Choroid plexus epithelial cell (primary cell): ENCODE measurements at places on chromosomes 11 and 22.

GRCh38 chr22:47092896-47093311, 330.5 kb downstream of the TBC1D22A start:
- peak; percentile 85 for DNase-seq

DNA sequence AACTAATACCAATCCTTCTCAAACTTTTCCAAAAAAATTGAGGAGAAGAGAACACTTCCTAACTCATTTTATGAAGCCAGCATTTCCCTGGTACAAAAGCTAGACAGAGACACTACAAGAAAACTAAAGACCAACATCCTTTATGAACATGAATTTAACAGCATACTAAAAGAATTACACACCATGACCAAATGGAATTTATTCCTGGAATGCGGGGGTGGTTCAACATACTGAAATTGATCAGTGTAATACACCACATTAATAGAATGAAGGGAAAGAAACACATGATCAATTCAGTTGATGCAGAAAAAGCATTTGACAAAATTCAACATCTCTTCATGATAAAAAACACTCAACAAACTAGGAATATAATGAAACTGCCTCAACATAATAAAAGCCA, 148.1 kb downstream of the WNT7B start:
- peak; percentile 37 for DNase-seq

- peak; percentile 40 for DNase-seq
Measured at GRCh38 chr11:129613071-129613470, 202.6 kb upstream of the TMEM45B start.

DNA sequence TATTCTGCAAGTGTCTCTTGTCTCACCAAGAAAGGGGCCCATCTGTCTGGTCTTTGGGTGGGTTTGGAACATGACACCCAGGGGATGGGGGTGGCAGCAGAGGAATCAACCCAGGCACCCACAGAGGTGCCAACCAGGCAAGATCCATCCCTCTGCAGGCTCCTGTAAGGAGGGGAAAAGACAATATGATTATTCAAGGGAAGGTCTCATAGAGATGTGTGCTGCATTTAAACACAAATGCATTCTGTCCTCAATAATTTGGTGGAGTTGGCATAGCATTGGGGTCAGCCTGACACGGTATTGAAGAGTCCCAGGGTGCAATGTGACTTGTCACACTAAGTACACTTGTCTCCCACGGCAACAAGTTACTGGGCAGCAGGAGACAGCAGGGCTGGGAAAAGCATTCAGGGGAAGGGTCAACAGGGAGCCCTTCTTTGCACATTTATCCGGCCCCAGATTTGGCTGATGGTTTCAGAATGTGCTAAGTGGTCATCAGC, 33.1 kb upstream of the SPON1 start:
- DNase-seq = no peak

GRCh38 chr11:2789791-2790567, 90.2 kb upstream of the KCNQ1OT1 start:
- DNase-seq = no peak

- DNase-seq = no peak
Measured at GRCh38 chr11:44028816-44029506, 18.8 kb upstream of the ACCSL start.

GRCh38 chr11:124798991-124799347, 1.2 kb downstream of the MSANTD2 start:
- peak; percentile 39 for DNase-seq

DNA sequence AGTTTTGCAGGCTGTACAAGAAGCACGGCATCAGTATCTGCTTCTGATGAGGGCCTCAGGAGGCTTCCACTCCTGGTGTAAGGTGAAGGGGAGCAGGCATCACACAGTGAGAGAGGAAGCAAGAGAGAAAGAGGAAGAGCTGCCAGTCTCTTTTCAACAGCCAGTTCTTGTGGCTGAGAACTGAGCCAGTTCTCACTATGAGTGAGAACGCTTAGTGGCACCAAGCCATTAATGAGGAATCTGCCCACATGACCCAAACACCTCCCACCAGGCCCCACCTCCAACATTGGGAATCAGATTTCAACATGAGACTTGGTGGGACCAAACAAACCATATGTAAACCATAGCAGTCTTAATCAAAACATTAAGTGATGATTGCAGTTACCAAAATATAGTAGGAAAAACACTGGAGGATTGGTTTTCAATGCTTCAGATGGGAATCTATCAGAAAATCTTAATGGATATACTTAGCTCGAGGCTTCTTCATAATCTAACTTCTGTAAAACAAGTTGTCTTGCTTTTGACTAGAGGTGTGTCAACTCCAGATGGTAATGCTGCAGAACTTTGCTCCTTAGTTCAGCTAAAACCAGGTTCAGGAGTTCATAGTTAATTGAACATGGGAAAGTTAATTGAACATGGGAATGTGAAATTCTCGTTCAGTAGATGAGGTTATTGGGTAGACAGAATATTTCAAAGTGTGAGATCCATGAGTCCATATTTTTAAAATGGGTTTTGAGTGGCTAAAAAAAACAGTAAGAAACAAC, 12.2 kb downstream of the FAR1 start:
- DNase-seq = peak; percentile 44

DNA sequence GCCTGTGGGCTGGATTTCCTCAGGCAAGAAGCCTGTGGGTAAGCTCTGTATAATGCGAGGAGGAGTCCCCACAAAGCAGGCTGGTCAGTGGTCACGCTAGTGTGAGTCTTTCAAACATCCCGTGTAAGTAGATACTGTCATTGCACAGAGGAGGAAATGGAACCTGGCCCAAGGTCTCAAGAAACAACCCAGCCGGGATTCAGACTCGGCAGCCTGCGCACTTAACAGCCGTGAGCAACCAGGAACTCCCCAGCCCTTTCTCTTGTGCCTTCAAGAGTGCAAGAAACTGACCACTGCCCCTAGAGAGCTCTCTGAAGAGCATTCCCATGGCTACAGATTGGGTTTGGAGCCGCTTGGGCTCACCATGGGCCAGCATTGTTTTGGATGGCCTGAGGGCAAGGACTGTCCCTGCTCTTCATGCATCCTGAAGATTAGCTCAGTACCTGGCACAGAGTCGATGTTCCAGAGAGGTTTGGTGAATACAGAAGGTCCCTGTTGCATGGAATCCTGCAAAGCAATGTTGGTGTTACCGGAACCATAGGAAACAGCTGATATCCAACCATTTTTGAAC, 6.0 kb downstream of the MPST start:
- DNase-seq = no peak

DNA sequence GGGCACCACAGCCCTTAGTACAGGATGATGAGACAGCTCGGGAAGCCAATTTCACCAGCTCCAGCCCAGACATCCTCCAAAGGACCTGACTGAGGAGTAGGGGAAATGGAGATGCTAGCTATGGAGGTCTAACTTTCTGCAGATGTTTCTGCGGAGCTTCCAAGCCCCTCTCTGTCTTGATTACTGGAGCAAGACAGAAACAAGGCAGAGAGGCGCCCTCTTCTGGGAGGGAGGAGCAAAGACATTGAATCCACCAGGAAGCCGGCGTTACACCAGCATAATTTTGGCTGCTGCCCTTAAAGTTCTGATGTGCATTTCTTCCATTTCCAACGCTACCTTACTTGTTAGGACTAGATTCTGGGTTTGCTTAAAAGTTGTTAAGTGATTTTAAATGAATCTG, 107.3 kb upstream of the HSD17B12 start:
- DNase-seq = peak; percentile 61

GRCh38 chr22:46652847-46653331, 32.7 kb downstream of the GRAMD4 start:
- DNase-seq = peak; percentile 76

- DNase-seq = no peak
Measured at GRCh38 chr11:128776069-128776423, 82.2 kb downstream of the FLI1 start.

GRCh38 chr11:69008737-69009440, 4.2 kb downstream of the MRGPRF start:
- peak; percentile 95 for DNase-seq

- DNase-seq = no peak
Measured at GRCh38 chr11:73263640-73264039, 8.5 kb upstream of the P2RY6 start.

GRCh38 chr11:65021509-65021908, 5.7 kb upstream of the SNX15 start:
- no peak for DNase-seq

DNA sequence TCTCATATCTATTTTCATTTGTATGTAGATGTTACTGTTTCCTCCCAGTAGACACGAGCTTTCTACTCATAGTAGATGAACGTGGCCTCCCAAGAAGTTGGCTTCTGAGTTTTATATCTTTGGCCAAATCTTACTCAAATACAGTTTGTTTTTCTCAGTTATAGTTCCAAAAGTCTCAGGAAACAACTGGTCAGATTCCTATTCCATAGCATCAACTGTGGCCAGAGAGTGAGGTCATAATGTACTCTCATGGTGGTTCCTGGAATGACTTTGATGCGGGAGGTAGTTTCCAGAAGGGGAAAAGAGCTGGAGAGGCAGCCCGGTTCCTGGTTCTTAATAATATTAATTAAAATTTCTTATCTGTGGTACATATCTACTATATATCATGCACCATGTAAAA, 77.3 kb downstream of the SLC17A6 start:
- no peak for DNase-seq

DNA sequence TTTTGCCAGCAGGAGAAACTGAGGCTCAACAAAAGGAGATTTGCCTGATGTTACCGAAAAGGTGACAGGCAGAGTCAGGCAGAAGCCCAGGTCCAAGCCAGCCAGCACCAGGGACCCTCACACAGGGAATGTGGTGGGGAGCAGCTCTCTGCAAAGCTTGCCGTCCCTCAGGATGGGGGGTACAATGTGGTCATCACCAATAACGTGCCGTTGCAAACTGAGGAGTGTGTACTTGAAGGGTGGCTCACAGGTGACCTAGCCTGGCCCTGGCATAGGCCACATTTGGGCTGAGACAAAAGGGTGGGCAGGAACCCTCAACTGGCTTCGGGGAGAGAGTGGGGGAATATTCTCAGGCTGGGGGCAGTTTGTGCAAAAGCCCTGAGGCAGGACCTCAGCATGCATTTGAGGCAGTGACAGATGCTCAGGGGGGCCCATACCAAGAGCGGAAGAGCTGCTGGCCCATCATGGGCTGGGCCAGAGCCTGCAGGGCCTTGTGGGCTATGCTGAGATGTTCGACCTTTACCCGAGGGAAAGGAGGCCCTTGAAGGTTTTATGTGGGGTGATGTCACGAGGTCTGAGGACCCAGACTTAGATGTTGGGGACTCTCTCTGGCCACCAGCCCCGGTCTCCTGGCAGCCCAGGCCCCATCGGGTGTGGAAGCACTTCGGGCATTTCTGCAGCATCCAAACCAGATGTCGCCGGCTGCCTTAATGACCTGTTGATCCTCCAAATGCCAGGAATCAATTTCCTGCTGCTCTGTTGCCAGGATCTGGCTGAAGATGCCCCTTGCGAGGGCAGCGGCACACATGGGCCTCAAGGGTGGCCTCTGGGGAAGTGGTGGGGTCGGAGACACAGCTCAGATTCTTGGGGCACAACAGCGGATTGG, 57.4 kb upstream of the SHISAL1 start:
- DNase-seq = no peak

GRCh38 chr11:12149672-12150225, 39.4 kb downstream of the MICAL2 start:
- DNase-seq = no peak

DNA sequence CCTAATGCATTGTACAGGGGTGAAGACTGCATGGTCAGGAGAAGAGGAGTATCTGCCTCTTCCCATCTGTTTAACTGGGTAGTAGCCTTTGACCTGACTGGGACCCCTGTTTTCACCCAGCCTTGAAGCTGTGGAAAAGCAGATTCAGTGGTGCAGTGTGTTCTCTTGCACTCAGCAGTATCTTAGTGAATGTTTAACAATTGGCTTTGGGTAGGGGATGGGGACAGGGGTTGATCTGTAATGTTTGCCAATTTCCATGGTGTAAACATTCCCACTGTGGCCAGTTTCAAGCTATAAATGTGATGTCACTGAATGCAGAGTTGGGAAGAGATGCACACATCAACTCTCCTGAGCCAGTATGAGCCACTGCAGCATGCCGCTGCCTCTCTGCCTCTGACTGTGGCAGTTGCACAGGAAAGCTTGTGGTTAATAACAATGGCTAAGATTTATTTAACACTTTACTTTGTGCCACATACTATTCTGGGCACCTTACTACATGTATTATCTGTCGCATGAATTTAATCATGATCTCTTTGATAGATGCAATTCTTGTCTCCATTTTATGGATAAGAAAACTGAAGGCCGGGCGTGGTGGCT, 15.7 kb downstream of the FJX1 start:
- no peak for DNase-seq

DNA sequence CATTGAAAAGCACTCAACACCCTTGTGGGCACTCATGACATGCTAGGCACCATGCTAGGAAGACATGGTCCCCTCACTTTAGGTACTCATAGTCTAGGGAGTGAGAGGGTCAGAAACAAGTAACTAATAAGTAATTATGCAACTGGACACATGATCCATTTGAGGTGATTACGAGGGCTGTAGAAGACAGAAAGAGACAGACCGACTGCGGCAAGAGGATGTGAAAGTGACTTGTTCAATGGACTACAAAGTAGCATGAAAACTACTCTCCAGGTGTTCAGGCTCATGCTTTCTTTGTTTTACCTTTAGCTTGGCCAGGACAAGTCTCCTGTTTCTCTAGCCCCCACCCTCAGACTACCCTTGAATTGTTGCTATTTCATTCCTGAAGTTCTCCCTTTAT, 310.8 kb upstream of the SORL1-AS1 start:
- DNase-seq = no peak

- DNase-seq = peak; percentile 57
Measured at GRCh38 chr22:27952779-27953178, 33.7 kb upstream of the PITPNB start.

DNA sequence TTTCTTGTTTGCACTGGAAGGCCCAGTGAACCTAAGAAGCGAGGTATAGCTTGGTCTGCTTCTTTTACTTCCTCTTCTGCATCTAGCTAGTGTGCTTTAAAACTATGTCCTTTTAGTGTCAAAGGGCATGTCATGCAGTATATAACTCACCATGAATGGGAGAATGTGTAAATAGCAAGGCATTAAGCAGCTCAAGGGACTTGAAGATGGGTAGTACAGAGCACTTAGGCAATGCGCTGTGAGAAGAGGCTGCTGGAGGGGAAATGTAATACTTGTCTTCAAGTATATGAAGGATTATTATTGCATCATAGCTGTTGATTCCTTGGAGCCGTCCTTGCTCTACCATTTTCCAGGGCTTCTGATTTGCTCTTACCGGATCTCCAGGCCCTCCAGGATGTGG, 7.6 kb downstream of the MAML2 start:
- no peak for DNase-seq

DNA sequence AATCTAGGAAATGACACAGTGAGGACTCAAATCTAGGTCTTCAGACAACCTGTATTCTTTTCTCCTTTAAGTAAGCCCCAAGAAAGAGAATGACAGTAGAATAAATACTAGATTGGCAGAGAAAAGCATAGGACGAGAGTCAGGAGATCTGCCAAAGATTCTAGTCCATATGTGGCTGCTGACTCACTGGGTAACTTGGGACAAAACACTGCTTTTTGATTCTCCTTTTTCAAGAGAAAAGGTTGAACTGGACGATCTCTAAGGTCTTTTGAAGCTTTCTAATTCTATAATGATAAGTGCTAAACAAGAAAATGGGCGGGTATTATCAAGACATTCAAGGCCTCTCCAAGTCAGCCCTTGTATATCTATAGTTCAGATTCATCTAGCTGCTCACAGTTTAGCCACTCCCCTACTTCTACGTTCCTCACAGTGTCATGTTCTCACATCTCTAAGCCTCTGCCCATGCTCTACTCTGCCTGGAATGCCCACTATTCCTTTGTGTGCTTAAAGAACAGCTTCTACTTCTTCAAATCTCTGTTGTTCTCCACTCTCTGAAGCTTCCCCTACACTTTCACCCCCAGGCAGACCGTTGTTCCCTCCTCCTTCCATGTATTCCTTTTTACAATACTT, 53.0 kb downstream of the RELT start:
- peak; percentile 73 for DNase-seq

GRCh38 chr11:118812485-118812884, 21.5 kb upstream of the DDX6 start:
- DNase-seq = no peak
